ENCODE measurements at places on chromosomes 6 and 20.

DNA sequence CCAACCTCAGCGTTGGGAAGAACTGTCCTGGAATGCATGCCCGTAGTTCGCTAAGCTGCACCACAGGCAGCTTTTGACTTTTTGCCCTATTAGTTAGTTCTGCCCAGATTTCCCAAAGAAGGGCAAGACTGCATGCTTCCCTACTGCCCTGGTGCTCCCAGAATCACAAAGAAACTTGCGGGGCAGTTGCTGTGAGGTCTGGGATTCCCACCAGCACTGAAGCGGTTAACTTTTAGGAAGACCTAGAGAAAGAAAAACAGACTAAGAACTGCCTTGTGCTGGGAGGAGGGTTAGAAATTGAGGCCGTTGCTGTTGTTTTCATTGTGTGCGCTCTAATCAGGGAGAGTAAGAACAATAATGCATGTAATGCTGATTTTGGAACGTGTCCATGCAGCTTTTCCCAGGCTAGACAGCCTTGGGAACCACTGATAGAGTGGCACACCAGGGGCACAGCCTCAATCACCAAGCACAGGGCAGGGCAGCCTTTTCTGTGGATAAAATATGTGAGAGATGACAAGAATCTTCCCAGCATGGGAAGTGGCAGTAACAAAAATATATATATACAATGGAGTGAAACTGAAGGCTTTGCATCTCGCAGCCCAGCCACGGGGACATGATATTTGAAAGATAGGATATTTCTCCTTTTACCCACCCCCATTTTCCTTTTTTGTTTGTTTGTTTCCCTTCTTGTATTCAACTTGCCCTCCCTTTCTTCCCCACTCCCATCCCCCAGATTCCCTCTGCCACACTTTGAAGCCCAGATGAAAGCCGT lies 137.7 kb upstream of the HEY2 start:
- DNase-seq = no peak

GRCh38 chr20:46020555-46020954 lies 8.5 kb upstream of the SLC12A5 start:
- no peak for DNase-seq

DNA sequence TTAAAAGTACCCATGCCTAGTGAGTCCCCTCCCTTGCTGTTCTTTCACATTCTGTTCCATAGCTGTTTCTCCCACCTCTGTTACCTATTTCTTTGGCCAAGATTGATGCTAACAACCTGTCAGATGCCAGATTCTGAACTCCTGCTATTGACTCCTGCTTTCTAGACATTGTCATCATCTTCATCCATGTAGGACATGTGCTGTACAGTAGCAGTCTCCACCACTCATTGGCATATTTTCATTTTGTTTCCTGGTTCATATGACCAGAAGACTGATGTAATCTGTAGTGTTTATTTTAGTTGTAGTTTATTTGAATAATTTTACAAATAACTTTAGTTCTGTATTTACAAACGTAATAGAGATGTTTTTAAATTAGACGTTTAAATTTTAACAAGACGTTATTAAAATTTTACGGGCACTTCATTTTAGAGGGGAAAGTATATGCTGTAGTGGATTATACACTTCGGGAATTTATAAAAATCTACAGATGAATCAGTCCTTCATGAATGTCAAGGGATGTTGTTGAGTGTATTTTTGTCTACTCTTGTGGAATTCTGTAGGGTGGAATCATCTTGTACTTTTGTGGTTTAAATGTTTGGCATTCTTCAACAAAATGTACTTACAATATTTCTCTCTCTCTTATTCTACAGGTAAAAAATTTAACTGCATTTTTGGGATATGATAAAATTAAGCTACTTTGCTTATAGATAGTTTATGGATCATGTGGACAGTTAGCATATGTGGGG lies 34.1 kb downstream of the TRMT11 start:
- no peak for DNase-seq

DNA sequence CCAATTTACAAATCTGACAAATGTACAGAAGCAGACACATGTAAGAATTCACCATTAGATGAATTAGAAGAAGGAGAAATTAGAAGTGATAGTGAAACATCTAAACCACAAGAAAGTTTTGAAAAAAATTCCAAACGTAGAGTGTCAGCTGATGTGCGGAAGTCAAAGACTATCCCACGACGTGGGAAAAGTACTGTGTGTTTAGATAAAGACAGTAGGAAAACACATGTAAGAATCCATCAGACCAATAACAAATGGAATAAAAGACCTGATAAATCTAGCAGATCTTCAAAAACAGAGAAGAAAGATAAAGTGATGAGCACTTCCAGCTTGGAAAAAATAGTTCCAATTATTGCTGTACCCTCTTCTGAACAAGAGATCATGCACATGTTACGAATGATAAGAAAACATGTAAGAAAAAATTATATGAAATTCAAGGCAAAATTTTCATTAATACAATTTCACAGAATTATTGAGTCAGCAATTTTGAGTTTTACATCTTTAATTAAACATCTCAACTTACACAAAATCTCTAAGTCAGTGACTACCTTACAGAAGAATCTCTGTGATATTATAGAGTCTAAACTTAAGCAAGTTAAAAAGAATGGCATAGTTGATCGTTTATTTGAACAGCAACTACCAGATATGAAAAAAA lies 28.1 kb upstream of the GJA10 start:
- DNase-seq = no peak

DNA sequence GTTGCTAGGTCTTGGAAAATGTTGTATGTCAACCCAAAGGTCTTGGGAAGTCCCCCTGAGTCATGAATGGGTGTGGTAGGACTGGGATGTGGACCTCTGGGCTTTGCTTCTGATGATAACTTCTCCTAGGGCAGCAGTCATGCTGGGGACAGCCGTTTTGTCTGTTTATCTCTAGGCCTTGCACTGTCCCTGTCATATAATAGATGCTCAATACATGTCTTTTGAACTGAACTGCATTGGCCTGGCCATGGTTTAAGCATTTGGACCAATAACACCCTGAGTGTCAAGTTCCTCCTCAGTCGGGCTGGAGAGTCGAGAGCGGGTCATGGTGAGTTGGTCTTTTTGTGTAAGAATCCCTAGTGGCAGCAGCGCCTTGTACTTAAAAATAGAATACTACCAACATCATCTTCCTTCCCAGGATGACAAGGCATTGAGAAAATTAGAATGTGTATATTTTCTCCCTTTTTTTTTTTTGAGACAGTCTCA lies 43.1 kb downstream of the E2F3 start:
- DNase-seq = no peak

DNA sequence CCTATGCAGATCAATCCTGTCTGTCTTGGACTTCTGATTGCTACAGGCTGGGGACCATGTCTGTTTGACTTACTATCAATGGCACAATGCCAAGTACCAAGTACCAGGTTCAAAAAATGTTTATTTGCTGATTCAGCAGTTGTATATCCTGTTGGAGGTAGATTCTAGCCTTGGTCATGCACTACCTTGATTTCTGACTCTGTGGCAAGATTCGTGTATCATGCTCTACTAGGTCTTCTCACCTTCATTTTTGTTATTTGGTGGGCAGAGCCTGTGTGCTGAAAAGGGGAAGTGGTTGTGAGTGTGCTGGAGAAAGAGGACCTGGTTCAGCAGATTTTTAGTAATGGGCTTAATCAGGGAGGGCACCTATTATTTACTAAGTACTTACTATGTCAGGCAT lies 192.4 kb upstream of the MYLIP start:
- no peak for DNase-seq

DNA sequence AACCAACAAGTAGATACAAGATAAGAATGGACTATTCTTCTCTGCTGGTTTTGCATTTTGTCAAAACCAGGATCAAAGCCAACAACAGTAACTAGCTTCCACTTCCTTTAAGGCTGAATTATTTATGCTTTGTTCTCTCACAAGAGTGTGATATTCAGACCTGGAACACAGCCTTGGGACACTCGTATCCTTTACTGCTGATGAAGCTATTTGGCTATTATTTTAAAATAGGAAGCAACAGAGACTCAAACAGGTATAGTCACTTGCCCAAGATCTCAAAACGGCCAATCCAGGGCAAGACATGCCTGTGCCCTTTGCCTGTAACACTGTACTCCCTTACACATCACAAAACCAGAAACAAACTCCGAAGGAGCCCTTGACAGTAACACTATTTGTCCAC lies 19.9 kb downstream of the SPTLC3 start:
- peak; percentile 47 for DNase-seq

DNA sequence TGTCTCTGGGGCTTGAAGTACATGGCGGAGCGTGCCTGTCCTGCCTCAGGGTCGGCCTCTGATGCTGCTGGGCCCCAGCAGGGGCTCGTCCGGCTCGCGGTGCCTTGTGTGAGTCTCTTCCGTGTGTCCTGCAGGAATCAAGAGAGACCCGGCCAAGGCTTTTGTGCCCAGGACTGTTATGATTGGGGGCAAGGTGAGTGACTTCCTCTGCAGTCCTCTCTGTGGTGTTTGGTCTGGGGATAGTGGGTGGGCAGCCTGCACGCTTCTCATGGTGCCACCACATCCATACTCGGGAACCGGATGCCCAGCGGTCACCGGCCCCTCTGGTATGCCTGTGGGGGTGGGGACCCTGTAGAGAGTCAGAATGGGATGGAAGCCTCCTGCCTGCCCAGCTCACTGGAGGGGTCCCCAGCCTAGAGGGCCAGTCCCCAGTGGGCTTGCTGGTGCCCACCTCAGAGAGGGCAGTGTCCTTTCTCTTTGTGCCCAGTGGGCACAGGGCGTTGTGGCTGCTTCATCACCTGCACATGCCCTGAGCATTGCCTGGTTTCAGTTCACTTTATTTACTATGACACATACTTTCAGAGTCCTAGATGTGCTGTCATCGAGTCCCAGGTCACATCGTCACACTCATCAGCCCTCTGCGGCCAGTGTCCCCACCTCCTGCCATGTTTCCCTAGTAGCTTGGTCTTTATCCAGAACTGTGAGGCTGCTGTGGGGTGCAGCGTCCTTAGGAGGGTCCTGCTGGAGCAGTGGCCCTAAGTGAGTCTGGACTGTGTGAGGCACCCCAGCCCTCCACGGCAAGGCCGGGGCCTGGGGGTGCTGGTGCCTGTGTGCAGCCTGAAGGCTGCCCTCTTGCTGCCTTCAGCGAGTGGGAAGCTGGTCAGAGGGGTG lies 40.7 kb downstream of the PYGB start:
- DNase-seq = no peak

- DNase-seq = no peak
Measured at GRCh38 chr6:155011809-155012291, 16.7 kb downstream of the TIAM2 start.

GRCh38 chr6:165704045-165704748 lies 41.2 kb upstream of the PDE10A start:
- DNase-seq = no peak

- DNase-seq = no peak
Measured at GRCh38 chr20:44773070-44773829, 27.6 kb downstream of the KCNK15 start.

Measured in NCI-H460 (cell line).